ENCODE measurements at places on chromosomes 2 and 18.
A peak's percentile ranks its signal among the peaks of the same experiment; 100 is the strongest.

DNA sequence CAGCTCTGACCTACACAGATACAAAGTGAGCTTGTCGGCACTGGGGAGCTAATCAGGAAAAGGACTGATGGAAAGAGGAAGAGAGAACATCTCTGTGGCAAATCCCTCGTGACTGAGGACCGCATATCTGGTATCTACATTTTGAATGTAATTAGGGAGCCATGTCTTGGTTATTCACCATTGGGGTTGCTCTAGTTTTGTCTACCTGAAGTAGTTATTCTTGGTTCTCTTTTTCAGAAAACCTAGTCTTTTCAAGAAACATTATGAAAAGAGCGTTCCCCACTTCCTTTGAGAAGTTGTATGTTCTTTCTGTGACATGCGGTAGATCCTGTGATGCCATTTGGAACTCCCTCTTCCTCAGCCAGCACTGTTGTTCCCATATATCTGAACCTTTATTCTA lies 104.4 kb downstream of the DOCK10 start:
- no peak for DNase-seq

- no peak for DNase-seq
Observed at GRCh38 chr18:45838302-45839070, 13.0 kb downstream of the SIGLEC15 start.

DNA sequence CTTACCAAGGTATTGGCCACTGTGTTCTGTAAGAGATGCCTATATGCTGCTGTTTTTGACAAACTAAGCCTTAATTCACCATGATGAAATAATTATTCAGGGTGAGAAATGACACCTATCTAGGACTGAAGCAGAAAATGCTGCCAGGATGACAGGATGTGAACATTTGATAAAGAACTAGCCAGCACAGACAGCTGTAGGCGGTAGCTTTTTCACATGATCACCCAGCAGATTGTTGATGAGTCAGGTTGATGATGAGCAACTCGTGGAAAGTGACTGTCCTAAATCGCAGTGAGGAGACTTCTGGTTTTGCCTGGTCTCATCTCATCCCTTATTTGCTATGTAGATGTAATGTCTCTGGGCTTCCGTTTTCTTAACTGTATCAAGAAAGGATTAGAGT lies 144.1 kb downstream of the PRPF40A start:
- DNase-seq, result peak; percentile 53

DNA sequence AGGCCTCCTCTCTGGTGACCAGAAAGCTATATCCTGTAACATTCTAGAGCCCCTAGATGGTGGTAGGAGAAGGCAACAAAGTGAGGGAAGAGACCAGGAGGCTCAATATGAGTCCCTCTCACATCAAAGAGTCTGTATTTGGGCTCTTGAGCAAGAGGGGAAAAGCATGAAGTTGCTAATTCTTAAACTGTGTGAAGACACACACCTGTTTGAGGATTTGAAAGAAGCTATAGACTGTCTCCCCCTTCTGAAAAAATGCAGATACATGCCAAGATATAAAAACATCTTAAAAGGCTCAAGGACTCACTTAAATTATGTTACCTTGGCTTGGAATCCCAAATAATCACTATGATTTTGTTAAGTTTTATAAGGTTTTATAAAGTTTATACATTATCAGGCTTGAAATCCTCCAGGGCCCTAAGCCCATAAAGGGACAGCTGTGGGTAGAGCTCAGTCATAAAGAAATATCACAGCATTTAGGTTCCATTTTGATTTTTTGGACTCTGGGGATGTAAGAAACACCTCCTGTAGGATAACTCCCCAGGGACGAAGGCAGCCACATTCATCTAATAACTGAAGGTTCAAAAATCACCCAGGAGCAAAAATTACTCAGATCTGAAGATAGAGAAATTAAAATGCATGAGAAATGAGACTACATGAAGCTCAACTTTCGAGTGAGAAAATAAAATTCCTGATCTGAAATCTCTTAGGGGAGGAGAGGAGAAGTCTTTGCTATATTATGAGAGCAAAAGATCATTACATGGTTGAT lies 136.1 kb upstream of the LGALSL start:
- no peak for DNase-seq

DNA sequence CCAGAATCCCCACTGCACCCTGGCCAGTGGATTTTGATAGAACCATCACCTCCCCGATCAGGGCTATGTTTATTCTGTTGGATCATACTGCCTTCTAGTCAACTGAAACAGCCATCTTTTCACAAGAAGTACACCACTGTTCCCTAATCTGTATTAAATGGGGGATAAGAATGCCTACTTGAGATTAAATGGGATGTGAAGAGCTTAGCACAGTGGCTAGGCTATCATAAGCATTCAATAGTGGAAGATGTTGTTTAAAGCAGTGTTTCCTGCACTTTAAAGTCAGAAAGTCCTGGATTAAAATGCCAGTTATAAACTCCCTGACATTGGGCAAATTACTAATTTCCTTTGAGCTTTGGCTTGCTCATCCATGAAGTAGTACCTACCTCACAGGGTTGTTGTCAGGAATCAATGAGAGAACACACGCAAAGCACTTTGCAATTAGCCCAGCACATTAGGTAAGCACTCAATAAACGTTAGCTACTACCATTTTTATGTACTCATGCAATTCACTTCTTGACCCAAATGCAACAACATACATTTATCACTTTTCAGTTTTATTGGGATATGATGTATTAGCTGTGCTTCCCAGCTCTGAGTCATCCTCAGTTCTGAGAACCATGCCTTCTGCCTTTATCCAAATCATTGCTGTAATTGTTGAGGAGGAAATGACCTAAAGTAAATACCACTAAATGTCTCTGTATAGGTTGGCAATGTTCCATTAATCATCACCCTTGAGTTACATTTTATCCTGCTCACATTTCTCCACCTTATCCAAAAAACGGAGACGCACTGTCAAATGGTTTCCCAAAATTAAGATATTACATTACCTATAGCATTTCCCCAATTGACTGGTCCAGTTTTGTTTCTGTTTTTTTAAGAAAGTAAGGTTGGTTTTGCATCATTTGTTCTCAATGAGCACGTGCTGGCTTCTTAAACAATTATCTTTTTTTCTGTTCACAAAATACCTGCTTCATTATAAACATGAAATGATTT lies 2.1 kb downstream of the TMEM247 start:
- no peak for DNase-seq

DNA sequence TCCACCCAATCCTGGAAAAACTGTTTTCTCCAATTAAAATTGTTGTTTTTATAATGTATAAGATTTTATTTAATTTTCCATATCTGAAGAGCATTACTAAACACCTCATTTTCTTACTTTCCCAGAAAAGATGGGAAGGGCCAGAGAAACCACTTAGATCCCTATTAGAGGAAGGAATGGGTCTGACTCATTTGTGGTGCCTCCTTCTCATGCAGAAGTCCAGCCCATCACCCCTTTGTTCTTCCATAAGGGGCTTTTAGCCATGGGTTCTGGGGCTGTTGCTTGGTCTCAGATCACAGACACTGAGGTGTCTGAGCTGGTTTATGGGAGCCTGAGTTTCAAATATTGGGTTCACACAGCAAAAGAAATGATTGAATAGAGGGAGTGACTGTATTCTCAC lies 152.2 kb downstream of the ESCO1 start:
- no peak for DNase-seq
